ENCODE measurements at places on chromosomes 4 and X.

DNA sequence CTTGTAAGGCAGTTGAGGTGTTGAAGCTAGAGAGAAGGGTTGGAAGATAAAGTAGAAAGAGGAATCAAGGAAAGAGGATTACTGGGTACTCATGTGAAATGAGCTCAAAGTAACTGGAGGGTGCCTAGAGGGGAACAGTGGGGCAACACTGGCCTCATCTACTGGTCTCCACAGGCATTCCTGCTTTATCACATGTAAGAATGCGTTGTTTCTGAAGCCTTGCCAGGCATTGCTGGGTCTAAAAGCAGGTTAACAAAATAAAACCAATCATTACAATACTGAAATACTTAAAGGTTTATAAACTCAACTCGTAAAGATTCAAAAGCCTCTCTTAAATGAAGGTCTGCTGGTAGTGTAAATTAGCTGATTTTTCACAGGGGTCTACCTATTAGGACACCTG is 96.0 kb downstream of the FANCB start:
- no peak for DNase-seq

DNA sequence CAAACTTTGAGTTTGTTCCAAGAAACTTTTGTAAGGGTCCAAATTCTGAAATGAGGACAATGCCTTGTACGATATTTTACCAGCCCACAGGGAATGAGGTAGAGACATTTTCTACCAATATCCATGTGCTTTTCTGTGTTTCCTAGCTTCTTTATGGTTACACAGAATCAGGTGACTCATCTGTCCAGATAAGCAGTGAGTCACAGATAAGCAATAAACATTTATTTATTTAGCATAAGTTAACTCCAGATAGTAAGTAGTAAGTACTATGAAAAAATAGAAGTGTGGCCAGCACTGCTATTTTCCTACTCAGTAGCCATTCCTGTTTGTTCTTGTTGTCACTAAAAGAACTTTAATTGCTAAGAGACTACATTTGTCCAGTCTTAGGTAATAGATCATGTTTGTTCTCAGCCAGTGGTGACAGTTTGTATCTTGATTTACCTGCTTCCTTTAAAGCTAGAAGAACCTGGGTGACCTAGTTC is 7.4 kb downstream of the AFF1 start:
- DNase-seq, result no peak

- DNase-seq, result no peak
Observed at GRCh38 chr4:26299254-26299882, 21.4 kb upstream of the RBPJ start.

DNA sequence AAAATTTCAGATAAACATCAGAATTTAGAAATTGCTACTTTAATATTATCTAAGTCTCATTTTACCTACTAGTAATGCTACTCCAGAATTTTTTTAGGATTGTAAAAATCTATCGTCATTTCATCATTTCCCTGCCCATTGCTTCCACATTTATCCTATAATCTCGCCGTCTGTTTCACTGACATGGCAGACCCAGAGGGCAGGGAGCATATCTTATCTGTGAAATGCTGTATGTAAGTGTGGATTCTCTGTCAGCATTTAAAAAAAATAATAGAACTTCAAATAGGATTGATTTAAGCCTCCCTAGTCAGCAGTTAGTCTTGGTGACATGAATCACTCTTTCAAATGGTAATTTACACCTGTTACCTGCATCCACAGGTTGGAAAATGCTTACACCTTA is 314.4 kb downstream of the PCDH7 start:
- DNase-seq, result no peak

GRCh38 chr4:26124753-26125321 is 196.0 kb upstream of the RBPJ start:
- no peak for DNase-seq

DNA sequence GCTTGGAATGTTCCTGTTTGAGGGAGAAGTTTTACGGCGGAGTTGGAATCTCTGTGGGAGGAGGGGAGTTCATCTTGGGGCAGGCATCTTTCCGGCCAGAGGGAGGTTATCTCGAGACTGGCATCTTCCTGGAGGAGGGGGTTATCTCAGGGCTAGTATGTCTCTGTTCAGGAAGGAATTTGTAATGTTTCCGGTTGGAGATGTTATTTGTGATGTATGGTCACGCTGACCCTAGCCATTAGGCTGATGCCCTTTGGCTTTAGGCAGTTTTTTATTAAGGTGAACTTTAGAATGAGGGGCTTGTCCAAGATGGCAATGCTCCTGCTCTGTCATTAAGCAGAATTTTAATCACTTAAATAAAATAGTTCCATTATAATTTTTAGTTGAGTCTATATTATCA is 449.7 kb downstream of the PCDH10 start:
- no peak for DNase-seq

- no peak for DNase-seq
Observed at GRCh38 chr4:183960046-183960420, 54.9 kb downstream of the STOX2 start.

DNA sequence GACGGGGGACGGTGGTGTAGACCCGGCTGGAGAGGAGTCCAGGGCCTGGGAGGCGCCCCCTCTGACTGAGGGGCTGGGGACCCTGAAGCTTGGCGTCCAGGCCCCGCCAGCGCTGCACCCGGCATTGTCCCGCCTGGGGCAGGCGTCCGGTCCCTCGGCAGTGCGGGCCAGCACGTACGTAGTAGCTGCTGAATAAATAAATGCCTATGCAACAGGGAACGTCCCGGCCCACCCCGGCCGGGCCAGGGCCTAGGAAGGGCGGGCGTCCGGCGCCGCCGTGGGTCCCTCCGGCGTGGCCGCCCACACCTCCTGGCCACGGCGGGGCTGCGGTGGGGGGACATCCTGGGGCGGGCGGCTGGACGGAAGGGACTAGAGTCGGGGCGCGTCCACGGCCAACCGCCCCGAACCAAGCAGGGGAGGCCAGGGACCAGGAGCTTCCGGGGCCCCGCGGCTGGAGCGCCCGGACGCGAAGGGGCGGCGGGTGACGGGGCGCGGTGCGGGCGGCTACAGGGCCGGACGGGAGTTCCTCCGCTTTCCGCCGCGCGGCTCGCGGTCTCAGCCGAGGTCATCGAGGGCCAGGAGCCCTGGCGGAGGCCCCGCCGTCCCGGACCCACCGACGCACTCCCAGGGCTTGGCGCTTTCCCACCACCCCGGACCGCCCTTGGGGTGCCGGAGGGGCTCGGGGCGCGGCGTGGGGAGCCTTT is 886 bp upstream of the WWC2 start:
- no peak for DNase-seq

GRCh38 chr4:20428436-20429160 is 176.9 kb downstream of the SLIT2 start:
- DNase-seq, result no peak

DNA sequence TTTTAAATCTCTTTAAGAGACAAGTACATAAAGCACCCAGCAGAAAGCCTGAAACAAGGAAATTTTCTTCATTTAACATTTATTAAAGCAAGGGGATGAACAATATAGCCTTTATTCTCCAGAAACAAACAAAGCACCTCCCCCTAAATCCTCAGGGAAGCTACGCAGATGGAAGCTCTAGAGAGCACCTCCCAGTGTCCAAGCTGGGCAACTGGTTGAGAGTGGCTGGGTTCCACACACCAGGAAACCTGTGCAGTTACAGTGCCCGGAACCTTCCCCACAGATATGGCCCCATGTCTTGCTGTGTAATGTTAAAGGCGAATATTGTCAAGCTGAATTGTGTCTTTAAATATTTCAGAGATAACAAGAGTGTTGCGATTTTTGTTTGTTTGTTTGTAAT is 8.9 kb upstream of the TRIML1 start:
- DNase-seq, result no peak

GRCh38 chr4:30828264-30828926 is 108.2 kb downstream of the PCDH7 start:
- no peak for DNase-seq

DNA sequence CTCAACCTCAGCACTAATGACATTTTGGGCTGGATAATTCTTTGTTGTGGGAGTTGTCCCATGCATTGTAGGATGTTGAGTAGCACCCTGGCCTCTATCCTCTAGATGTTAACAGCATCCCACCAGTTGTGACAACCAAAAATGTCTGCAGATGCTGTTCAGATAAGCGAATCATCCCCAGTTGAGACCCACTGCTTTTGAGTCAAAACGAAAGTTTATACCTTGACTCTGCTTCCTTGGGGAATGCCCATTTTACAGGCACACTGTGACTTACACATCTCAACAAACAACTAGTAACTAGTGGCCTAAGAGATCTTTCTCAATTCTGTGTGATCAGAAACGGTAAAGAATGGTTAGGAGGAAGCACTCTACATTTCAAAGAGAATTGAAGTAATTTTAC is 37.0 kb downstream of the SEPSECS start:
- no peak for DNase-seq

- no peak for DNase-seq
Observed at GRCh38 chr4:176767183-176767582, 25.5 kb downstream of the VEGFC start.

DNA sequence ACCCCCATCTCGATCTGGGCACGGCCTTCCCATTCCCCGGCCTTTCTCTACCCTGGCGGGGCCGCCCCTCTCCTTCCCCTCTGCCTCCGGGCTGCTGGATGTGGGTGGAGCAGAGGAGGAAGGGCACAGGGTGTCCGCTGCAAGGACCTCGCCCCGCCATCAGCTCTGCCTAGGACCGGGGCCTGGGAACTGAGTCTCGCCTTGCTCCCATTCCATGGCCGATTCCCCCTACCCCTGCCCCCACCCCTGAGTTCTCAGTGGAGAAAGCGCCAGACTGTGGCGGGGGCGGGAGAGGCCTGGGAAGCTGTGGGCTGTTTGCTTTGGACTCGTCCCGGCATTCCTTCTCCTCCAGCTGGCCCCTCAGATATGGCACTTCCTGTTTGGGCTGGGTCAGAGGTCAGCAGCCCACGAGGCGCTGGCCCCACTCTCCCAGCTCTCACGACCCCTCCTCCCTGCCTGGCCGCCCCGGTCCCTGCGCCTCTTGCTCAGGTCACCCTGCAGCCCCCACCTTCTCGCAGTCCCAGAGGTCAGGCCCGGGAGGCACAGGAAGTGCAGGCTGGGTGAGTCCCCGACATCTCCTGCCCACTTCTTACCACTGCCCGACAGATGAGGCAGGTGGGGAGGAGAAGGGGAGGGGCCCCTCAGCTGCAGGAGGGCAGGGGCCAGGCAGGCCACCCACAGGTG is 6.4 kb upstream of the BGN start:
- no peak for DNase-seq

GRCh38 chr4:114606245-114606644 is 7.6 kb downstream of the UGT8 start:
- DNase-seq, result no peak

Measured in effector CD4-positive, alpha-beta T cell (primary cell).